Panc1 (cell line): ENCODE measurements at places on chromosomes 11 and 22.

GRCh38 chr11:70713086-70713835, 314.9 kb downstream of the CTTN start:
- no peak for DNase-seq
- H3K27ac ChIP-seq, result no peak overlapping the region
- H3K4me1 ChIP-seq, result no peaks in the 10 kb centered on the region
- no peak overlapping the region for H3K4me3 ChIP-seq
- peaks cover 18% of the 10 kb centered on the region; the same call in 1 of the 2 replicates for H3K27me3 ChIP-seq
- H3K36me3 ChIP-seq, result no peaks in the 10 kb centered on the region

GRCh38 chr11:41018224-41018623, 441.2 kb downstream of the LRRC4C start:
- H3K4me1 ChIP-seq, result no peaks in the 10 kb centered on the region
- DNase-seq, result no peak
- H3K27ac ChIP-seq, result no peak overlapping the region
- H3K27me3 ChIP-seq, result no peaks in the 10 kb centered on the region; the same call in 1 of the 2 replicates
- H3K4me3 ChIP-seq, result no peak overlapping the region

- DNase-seq, result no peak
- no peak overlapping the region for H3K27ac ChIP-seq
- no peak overlapping the region for H3K4me3 ChIP-seq
- peaks cover 5% of the 10 kb centered on the region for H3K4me1 ChIP-seq
- no peaks in the 10 kb centered on the region for H3K27me3 ChIP-seq
- H3K36me3 ChIP-seq, result peaks cover 20% of the 10 kb centered on the region
These were observed 3.4 kb upstream of the LDHC start for GRCh38 chr11:18408558-18409291.

DNA sequence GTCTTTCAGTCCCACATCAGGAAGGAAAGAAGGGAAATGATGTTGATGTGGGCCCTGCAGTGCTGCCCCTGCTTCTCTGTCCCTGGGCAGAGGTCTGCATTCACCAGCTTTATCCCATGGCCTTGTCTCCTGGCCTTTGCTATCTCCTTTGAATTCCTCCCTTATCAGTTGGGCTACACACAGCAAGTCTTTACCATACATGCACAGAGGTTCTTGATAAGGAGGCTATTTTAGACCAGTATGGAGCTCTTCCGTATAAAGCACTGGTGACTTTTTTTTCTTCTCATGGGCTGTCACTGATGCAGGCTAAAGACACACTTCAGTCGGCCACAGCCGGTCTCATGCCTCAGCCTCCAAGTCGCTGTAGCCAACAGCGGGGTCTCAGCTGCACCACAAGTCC, 20.2 kb downstream of the MYO18B start:
- DNase-seq, result no peak
- no peaks in the 10 kb centered on the region for H3K27me3 ChIP-seq

DNA sequence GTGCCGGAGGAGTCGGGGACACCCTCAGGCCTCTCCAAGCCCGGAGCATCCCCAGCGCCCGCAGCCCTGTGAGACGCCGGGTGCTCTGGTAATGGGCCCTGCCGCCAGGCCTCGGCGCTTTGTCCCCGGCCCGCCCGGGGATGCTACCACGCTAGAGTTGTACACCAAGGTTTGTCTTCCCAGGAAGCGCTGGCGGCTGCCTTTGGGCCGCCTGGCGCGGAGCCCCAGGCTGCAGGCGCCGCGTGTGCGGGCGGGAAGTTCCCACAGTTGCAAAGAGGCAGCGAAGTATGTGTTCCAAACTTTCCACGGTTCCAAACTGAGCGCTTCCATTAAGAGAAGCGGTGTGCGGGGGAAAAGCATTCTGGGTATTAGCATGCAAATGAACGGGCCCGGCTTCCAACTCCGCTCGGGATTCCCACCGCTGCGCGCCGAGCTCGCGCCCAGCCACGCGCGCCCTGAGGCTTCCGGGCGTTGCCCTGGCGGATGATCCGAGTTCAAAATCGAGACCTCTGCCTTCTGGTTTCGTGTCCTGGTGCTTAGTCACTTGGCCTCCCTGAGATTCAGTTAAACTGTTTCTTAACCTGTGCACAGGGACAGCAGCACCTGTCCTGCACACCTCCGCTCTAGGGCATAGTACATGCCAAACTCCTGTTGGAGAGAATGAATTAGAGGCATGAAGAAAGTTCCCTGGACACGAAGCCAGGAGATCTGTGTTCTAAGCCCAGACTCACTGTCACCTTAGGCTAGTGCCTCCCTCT, 1.3 kb upstream of the PATZ1 start:
- no peaks in the 10 kb centered on the region for H3K36me3 ChIP-seq
- H3K27me3 ChIP-seq, result no peaks in the 10 kb centered on the region
- peaks cover 17% of the 10 kb centered on the region for H3K4me1 ChIP-seq
- H3K4me3 ChIP-seq, result peak overlapping the region; percentile 74
- peak overlapping the region; percentile 85 for H3K27ac ChIP-seq
- DNase-seq, result no peak

DNA sequence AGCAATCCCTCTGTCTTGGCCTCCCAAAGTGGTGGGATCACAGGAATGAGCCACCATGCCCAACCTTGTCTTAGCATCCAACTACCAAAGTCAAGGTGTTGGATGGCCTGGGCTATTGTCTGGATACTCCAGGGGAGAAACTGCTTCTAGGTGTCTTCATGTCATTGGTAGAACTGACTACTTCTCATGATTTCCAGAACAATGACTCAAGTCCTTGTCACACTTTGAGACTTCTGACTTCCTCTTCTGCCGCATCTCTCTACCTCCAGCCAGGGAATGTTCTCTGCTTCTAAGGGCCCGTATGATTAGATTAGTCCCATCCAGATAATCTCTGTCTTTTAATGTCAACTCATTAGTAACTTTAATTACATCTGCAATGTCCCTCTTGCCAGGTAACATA, 30.6 kb downstream of the APOL6 start:
- H3K4me3 ChIP-seq, result no peak overlapping the region
- H3K36me3 ChIP-seq, result no peaks in the 10 kb centered on the region
- no peak for DNase-seq
- no peak overlapping the region for H3K27ac ChIP-seq
- H3K27me3 ChIP-seq, result no peaks in the 10 kb centered on the region

DNA sequence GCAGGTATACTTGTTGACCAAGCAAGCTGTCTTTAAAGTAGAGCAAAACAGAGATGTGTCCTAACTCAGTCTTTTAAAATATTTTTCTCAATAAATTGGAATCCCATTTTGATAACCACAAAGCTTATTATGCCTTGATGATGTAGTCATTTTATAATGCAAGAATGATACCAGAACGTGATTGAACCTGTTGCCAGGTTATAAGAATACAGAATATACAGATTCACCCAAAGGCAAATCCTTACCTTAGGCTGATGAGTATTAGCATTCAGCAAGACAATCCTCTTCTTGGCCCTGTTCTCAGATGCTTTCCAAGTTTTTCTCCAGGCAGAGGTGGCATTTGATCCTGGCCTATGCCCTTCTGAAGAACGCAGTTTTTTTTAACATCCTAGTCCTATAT, 76.1 kb downstream of the PPFIBP2 start:
- H3K27me3 ChIP-seq, result no peaks in the 10 kb centered on the region
- no peaks in the 10 kb centered on the region for H3K4me1 ChIP-seq
- DNase-seq, result no peak
- no peaks in the 10 kb centered on the region for H3K36me3 ChIP-seq
- no peak overlapping the region for H3K27ac ChIP-seq
- no peak overlapping the region for H3K4me3 ChIP-seq
